ENCODE measurements at places on chromosomes 12 and 14.

DNA sequence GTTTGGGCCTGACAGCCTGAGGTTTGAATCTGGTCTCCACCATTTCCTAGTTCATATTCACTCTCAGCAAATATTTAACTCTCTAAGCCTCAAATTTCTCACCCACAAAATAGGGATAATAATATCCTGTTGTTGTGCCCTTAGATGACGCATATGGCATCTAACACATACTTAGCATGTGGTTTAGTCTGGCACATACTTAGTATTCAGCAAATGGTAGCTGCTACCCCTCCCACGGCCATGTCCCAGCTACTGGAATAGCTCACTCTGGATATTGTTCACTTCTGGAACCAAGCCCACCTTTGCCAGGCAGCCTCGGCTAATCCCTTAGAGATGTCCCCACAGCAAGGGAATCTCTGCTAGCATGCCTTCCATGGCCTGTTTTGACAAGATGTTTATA, 53.3 kb downstream of the BICD1 start:
- no peak for DNase-seq

- DNase-seq: peak; percentile 25
Measured at GRCh38 chr14:95460647-95461478, 55.6 kb downstream of the SYNE3 start.

GRCh38 chr12:129571901-129572494, 331.8 kb downstream of the TMEM132D start:
- no peak for DNase-seq

DNA sequence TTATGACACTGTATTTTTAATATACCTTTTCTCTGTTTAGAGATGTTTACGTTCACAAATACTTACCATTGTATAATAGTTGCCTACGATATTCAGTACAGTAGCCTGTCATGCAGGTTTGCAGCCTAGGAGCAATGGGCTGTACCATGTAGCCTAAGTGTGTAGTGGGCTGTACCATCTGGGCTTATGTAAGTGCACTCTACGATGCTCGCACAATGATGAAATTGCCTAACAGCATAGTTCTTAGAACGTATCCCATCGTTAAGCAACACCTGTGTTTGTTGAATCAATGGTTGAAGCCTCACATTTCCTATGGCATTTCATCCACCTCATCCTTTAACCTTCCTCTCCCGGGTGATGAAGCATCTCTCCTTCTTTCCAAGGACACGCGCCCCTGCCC, 12.5 kb upstream of the EML1 start:
- DNase-seq: no peak

DNA sequence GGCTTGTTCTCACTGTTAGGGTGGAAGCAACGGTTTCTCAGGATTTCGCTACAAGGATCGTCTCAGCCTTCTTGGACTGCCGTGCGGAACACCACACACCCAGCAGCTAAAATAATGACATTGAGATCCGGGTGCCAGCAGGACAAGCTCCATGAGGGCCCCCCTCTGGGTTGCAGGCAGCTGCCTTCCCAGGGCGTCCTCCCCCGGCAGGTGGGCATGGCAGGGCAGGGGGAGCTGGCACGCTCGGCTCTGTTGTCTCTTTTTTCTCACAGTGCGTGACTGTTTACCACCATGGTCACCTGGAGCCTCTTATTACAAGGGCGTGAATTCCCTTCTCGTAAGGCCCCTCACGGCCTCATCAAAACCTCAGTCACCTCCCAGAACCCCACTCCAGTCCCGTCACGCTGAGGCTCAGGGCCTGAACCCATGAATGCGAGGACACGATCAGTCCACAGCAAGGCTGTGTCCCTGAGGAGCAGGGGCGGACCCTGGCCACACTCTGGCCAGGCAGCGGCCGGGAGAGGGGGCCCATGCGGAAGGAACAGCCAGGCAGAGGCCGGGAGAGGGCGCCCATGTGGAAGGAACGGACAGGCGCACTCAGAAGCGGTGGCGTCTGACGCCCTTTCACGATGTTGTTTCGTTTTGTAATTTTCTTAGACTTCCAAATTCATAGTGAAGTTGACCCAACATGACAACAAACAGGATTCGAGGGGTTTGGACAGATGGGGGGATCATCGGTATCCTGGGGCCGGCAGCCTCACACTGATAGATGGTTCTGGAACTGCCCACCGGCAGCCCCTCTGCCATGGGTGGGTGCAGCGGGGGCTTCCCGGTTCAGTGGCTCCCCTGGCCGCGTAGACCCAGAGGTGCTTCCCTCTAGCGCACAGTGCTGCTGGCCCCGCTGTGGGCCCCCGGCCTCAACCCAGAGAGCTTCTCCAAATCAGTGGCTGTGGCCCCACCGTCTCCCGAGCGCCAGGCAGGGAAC, 10.0 kb downstream of the LRCOL1 start:
- peak; percentile 77 for DNase-seq

DNA sequence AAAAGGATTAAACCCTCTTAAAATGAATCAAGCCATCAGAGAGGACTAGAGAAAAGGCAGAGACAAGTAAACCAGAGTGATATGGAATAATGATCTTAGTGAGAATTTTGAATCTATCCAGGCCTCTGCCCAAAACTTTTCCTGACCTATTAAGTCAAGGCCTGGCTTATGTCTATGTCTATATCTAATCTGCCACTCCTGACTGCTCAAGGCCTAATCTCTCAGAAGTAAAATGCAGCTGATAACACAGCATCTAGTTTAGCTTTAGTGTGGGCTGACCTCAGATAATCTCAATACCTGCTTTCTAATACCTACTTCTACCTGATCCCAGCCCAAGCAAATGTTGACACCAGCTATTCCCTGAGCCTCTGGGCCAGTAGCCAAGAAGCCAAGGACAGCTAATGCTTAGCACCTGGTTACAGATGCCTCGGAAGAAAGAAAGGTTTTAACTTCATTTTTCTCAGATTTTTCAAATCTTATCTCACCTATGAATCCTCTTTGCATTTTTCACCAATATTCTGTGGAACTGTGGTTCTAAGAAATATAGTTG, 1472.5 kb upstream of the SEL1L start:
- no peak for DNase-seq

DNA sequence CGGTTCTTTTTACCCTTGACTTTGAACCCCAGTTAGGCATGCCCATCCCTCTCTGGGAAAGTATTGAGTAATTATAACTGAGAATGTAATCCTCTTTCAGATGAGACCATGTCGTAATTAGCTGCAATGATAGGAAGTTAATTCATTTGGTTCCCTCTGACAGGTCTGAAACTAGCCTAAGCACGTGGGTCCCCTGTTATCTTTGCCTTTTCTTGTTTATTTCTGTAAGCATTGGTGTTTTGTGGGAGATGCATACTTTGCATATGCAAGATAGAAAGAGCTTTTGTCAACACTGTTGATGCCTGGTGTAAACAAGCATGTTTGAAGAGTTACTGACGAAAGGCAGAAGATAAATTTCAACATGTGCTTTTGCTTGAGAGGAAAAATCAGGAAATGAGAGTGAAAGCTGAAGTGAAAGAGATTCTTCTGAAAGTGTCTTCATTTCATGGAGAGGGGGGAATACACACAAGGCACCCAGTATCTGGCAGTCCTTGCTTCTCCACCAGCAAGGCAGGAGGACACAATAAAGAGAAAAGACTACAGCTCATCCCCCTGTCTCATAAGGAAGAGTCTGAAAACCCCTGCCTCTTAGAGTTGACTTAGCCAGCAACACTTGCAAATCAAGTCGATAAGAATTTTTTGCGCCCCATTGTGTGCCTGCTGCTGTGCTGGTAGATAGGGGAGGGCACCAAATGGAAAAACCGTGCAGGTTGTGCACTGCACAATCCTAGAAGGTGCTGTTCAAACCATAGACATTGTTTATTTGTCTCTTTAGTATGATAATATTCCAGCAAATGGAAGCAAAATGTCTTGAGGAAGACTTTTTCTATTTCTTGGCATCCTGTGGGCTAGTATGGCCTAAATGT, 77.8 kb downstream of the SLC24A4 start:
- DNase-seq: no peak

- no peak for DNase-seq
Measured at GRCh38 chr14:75630695-75631452, 29.8 kb downstream of the ERG28 start.

DNA sequence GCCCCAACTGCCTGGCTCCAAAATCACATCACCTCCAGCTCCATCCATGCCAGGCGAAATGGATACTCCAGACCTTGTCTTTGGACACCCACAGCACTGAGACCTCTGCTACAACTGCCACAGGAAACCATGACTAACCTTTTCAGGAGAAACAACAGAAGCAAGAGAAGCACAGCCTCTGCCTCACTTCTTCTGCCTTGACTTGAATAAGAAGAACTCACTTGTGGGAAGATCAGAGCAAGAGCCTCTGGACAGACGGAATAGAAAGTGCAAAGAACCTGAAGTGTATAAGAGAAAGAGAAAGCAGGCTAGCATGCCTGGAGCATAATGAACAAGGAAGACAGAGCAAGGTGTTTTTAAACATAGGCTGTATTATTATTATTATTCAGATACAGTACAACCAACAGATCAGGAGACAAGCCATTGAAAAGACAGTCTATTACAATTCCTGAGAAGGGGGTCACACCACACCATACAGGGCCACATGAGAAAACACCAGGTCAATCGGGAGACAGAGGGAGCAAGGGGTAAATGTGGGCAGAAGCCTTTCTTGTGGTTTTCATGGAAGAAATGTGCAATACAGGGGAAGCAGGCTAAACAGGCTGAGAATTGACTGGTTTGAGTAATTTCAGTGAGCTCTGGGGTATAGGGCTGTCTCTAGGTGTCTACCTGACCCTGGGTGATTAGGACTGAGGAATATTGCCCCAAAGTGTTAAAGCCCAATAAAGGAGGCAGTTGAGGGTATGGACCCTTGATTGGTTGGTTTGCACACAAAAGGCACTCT, 7.4 kb upstream of the OR10P1 start:
- no peak for DNase-seq

GRCh38 chr12:6039894-6040601, 84.4 kb downstream of the VWF start:
- peak; percentile 71 for DNase-seq

GRCh38 chr14:60278350-60278749, 29.3 kb downstream of the PPM1A start:
- no peak for DNase-seq

DNA sequence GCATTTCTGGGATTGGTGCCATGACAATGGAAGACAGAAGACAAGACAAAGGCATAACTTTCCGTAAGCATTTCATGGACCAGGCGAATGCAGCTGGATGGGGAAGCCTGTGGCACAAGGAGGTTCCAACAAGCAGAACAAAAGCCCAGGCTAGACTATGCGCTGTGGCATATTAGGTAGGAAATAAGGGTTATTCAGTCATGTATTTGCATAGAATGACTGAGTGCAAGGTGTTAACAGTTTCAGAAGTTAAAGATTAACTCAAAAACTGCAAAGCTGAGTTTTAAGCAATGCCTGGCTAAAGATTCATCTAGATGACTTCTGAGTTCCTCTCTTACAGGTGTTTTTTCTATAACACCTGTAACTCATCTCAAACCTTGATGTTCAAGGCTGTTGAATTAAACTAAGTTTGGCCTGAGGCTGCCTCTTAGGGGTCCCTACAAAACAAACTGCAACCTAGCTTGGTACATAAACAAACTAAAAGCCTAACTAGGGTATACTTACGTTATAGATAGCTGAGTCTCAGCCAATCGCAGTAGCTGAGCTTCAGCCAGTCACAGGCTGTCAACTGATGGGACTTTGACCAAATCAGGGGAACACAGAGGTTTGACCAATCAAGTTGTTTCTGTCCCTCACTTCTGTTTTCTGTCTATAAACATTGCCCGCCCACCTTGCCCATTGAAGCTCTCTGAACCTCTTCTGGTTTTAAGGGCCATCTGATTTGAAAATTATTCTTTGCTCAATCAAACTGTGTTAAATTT, 52.2 kb upstream of the PLBD1 start:
- no peak for DNase-seq

DNA sequence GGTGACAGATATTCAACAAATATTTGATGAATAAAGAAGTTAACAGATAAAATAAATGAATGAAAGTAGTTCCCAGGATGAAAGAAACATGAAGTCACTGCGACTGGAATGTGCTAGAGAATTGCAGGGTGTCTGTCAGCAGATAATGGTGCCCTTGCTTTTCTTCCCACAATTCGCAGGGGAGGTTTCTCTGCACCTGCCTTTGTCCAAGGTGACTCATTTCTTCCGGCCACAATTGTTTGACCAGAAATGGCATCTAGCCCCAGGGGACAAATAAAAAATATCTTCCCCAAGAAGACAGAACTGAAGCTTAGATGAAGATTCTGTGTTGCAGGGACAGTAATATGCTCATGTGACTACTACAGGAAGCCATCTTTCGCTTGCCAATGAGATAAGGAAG, 316.1 kb upstream of the TBX3 start:
- no peak for DNase-seq

DNA sequence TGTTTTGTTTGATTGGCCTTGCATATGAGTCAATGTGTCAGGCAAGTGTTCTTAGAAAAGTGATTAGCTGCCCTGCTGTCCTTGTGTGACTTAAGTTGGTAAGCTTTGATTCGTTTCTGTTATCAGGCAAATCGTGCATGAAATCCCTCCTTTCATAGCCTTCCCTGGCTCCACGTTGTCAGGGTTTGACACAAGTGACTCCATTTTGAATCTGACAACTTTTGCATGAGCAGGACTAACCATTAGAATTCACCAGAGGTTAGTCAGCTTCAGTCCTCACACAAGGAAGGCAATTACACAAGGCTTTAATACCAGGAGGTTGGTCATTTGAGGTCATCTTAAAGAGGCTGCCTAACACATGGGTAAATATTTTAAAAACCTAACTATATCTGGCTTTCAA, 68.2 kb downstream of the GPATCH2L start:
- no peak for DNase-seq

GRCh38 chr12:85476756-85477155, 196.7 kb downstream of the ALX1 start:
- no peak for DNase-seq

DNA sequence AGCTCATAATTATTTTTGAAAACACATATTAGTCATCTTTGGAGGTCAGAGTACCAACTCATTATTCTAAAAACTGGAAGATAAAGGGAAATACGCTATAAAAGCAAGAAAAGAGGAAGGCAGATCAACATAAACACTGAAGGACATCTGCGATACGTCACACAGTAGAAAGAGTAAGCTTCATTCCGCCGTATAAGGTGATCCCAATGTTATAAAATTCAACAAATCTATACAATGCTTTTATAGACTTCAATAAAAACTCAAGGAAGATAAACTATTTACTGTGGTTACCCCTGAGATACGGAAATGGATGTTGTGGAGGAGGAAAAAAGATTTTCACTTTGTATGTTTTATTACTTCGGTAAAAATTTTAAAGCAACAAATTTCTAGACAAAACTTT, 92.6 kb downstream of the ITPR2 start:
- DNase-seq: no peak

GRCh38 chr14:104969741-104970230, 8.4 kb downstream of the AHNAK2 start:
- no peak for DNase-seq

GRCh38 chr14:71507681-71508080, 424.5 kb upstream of the RGS6 start:
- no peak for DNase-seq

DNA sequence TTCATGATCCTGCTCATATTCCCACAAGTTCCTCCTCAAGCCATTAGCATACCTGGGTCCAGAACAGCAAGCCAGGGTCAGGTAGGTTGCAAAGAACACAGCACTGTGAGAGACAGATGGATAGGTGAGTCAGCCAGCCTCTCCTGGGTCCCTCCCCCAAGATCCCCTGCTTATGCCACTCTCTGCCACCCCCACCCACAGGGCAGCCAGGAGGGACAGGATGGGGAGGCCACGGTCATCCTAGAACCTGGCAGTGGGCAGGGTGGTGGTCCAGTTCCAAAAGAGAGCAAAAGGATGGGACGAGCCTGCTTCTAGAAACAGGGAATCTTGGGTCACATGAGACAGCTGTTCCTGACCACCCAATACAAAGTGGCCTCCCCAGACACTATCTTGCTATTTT, 12.7 kb downstream of the FAIM2 start:
- DNase-seq: no peak

GRCh38 chr12:57173089-57173488, 25.7 kb upstream of the LRP1-AS start:
- peak; percentile 45 for DNase-seq
